ENCODE measurements at places on chromosomes 6 and 20. TPM values are rescaled to one million over a fixed set of nuclear protein-coding genes. Genes with fewer than 3 reads are reported as not detected.

ATP6V1G2 gene
- 54.6 TPM for total RNA-seq

MICB gene
- total RNA-seq = 0.41 TPM

SS18L1 gene
- 86.0 TPM for total RNA-seq

PAK5 gene
- 33.0 TPM for total RNA-seq

THBD gene
- 1.2 TPM for total RNA-seq
